Activated T-cell treated with anti-CD3 and anti-CD28 coated beads, Interleukin-2, amount 50 U/mL, for 48 hours (primary cell): ENCODE measurements at places on chromosomes 3 and 15.
A peak's percentile ranks its signal among the peaks of the same experiment; 100 is the strongest.

GRCh38 chr3:53501178-53501577 is 6.8 kb downstream of the CACNA1D start:
- DNase-seq, result no peak

DNA sequence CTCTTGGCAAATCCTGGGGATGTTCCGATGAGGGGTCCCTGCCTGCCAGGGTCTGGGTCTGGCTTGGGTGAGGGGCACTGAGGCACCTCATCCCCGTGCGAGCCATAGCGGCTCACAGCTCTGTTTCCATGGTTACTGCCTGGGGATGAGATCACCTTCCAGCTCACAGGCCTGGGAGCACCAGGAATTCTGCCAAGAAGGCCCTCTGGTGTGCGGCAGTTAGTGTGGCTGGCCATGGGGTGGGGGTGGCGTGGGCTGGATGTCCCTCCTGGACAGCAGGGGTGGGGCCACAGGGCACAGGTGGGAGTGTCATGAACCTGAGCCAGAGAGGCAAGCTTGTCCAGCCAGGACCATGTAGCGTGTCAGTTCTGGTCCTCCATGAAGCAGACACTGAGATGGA is 22.1 kb upstream of the PRR23E start:
- DNase-seq, result no peak

GRCh38 chr15:32982001-32982400 is 212.5 kb downstream of the FMN1 start:
- no peak for DNase-seq

DNA sequence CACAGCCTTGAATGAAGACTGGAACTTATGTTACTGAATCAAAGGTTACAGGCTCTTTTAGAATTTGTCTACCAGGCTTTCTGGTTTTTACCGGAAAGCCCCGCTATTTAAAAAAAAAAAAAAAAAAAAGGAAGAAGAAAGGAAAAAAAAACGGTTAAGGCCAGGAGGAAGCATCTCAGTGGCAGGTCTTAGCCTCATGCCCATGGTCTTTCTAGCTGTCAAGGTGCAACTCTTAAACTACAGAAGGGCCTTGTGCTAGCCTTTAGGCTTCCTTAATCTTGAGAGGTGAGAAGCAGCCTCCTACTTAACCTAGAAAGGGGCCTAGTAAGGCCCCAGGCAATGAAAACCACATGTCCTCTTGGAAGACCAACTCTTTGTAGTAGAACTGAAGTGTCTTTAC is 77.5 kb downstream of the TBC1D5 start:
- DNase-seq, result no peak

DNA sequence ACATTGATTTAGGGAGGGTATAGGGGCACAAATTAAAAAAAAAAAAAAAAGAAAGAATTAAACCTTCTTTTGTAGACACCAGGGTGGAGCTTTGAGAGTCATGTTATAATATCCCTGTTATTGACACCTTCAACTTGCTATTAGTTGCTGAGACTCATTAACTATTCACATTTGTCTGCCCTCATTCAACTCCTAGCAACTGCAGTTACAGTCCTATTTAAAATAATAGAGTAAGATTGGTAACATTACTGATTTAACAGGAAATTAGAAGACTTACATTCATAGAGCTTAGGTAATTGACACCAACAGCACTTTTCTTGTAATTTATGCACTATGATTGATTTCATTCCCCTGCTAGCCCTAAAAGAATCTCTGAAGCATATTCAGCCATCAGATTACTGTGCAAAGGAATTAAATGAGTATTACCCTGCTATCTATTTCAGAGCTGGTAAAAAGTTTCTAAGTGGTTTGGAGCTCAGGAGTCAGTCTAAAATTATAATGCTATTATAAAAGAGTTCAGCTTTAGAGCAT is 148.8 kb upstream of the TBL1XR1 start:
- no peak for DNase-seq

DNA sequence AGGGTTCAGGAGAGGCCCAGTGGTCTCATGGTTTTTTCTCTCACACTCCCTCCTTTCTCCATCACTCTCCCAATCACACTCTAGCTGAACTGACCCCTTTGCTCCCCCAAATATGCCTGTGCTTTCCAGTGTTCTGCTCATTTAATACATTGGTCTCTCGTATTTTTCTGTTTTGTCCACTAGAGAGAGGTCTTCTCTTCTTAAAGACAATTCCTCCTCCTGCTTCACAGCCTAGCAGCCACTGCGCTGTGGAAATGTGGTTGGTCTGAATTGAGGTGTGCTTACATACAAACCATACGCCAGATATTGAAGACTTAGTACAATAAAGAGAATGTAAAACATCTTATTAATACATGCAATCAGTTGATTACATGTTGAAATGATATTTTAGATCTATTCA is 60.6 kb upstream of the XCR1 start:
- no peak for DNase-seq

DNA sequence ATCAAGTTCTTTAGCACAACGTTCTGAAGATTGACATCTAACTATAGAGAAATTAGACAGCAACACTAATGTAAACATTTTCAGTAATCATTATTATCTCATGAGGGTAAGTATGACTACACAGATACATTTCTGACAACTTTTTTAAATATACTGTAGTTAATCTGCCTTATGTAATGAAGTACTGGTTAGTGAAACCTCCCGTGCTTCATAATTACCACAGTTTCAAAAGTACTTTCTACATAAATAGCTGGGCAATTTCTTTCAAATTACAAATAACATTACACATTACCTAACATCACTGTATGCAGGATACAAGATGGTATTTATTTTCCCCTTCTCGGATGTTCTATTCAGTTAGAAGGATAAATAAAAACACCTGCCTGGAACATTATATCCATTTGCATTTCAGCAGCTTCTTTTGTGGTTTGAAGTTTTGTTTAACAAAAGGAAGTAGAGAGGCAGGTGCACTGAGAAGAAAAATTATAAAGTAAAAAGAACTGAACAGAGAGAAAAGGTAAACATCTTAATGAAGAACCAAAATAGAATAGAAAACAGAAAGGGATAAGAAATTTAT is 1241.5 kb upstream of the GBE1 start:
- no peak for DNase-seq

DNA sequence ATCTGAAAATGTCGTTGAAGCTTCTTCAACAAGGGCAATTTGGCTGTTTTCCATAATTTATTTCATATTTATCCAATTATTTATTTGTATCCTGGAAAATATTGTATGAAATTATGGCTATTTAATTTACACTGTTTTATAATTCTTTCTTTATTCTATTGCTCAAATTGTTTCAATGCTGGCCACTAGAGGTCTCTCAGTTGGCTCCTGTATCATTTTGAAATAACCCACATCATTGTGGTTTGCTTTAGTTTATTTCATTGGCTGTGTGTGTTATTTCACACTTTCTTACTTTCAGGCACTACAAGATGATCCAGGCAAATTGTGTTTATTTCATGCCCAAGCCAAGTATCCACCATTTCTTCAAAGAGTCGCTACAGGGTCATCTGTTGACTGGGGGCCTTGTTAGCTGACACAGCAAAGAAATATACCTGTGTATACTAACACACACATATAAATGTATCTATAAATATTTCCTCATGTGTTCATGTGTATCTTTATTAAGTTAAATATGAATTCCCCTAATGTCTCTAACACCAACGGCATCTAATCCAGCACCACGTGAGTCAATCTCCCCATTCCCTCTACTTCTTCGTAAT is 86.2 kb downstream of the NPAP1 start:
- no peak for DNase-seq

DNA sequence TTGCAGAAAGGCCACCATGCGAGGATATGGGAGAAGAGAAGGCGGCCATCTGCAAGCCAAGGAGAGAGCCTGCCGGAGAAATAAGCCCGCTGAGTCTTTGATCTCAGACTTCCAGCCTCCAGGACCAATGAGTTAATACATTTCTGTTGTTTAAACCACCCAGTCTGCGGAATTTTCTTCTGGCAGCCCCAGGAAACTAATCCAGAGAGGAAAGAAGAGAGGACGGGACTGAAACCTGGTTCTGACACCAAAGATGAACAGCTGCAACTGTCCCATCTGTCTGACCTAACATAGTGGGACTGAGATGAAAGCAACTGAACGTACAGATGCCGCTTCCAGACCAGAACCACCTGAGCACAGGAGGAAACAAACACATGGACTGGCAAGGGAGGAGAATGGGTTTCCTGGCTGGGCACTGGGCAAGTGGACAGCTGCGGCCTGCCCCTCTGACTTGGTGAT is 32.3 kb downstream of the VGLL4 start:
- no peak for DNase-seq

DNA sequence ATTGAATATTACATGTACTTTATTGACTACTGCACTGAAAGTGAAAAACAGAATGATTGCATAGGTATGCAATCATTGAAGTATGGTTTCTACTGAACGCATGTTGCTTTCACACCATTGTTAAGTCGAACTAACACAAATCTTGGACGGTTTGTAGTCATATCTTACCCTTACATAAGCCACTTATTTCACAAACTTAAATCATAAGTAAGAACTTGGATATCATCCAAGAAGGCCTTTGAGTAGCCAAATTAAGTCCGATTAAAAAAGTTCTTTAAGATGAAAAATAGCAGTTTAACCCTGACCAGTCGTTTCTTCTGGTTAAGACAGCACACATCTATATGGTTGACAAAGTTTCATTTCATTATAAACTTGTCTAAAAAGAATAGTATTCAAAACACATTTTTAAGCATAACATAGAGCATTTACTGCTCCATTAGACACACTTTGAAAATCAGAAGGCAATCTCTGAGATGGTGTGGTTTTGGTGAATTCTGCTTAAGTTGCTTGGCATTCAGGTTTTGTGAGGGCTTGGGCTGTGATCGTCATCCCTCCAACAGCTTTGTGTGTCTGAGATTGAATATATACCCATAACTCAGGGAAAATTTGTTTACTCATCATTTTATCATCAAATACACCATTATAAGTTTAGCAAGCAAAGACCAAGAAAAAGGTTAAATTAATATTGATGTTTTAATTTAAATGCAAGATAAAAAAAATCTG is 92.2 kb downstream of the NFKBIZ start:
- DNase-seq, result no peak

- DNase-seq, result no peak
These were observed 362.1 kb upstream of the ARRDC4 start for GRCh38 chr15:97598353-97598798.

DNA sequence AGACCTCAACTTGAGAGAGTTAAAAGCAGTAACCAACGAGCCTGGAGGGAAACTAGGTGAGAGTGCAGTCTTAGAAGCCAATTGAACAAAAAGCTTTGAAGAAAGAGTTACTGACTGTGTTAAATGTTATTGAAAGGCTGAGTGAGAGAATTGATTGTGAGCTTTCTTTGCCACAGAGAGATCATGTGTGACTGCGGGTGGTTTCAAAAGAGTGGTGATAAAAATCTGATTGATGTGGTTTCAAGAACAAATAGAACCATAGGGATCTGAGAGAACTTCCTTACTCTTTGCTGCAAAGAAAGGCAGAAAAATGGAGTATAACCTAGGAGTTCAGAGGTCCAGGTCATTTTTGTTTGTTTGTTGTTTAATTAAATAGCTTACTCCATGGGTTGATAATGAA is 759.9 kb upstream of the ALCAM start:
- DNase-seq, result no peak

DNA sequence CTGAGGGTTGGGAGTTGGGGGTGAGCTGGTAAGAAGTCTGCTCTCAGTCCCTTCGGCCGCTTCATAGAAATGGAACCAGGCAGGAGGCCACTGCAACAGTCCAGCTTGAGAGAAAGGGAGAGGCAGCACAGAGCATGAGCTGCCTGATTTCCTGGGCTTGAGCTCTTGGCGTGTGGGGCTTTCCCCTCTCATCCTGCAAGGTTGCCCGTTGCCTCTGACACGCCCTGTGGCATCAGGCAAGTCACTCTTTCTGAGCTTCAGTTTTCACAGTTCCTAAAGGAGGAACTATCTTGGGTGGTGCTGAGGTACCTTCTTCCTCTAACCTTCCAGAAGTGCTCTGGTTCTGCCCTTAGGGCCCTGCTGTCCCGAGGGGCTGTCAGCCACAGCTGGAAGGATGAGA is 4.9 kb downstream of the MESP2 start:
- peak; percentile 38 for DNase-seq

DNA sequence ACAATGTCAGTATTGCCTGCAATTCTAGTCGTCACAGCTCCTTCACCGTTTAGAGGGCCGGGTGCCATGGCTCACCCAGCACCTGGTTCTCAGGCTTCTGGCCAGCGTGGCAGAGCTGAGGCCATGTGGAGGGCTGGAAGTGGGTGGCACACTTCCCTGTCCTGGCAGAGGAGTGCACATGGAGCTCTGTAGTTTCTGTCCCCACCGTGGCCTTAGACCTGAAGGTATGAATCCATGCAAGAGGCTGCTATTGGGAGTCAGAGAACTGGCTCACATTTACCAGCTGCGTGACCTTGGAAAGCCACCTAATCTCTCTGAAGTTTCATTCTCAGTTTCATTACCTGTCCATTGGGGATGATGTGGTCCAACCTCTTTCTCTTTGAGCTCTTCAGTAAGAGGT is 22.2 kb downstream of the EPHB1 start:
- no peak for DNase-seq

DNA sequence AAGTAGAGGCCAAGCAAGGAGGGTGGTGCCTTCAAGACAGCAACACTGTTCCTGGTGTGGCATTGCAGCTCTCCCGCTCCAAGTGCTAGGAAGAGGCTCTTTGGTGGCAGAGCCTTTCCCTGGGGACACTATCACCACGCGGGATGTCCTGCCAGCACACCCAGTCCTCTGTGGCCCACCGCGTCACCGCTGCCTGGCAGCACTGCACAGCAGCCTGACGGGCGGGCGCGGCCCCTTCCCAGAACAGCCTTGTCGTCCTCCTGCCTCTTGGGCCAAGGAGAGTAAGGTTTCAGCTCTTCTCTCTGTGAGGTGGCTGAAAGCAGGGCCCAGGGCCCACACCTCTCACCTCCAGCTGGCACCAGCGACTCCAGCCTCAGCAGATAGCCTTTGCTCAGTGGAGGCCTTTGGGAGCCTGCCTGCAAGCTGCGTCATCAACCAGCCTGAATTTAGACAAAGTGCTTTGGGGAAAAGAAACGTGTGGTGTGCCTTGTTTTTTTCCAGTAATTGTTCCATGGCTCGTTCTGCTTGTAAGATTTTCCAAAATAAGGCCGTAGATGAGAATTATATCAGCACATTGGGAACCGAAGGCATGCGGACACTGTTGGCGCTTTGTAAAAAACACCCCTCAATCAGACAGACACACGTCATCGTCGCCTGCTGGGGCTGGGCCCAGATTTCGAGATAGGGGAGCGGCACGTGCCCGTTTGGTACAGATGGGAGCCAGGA is 65.0 kb downstream of the AAGAB start:
- no peak for DNase-seq
